ENCODE measurements at places on chromosomes 16 and 17.

DNA sequence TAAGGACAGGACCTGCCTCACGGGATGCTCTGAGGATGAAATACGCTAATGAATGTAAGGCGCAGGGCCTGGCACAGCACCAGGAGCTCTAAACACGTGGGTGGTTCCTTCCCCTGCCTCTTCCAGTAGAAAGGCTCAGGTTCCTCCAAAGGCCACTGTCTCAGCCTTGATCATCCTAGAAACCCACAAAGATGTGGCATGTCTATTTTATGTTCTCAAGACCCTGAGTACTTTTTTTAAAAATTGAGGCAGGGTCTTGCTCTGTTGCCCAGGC is 17.0 kb upstream of the MEAK7 start:
- DNase-seq = no peak

DNA sequence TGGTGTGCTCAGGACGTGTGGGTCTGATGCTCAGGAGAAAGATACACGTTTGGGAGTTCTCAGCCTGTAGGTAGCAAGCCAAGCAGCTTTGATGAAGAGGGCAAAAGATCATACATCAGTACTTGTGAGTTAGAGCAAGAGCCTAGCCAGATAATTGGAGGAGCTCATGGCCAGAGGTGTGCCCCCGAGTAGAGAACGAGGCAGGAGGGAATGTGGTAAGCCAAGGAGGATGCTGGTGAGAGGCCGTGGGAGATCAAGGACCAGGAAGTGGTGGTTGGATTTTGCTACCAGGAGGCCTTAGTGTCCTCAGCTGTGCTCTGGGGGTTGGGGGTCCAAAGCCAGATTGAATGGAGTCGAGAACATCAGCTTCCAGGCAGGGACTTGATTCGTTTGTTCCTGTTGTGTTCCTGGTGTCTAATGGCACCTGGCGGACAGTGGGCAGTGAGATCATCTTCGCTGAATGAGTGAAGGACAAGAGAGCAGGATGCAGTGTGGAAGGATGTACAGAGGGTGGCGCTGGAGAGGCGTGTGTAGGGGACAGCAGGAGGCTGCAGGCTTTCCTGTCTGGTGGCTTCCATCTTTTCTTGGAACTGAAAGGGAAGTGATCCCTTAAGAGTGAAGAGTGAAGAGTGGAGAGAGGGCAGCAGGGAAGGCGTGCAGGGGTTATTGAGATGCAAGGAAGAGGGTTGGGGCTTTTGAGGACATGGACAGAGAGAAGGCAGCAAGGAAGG is 11.6 kb downstream of the FBXL19 start:
- no peak for DNase-seq

DNA sequence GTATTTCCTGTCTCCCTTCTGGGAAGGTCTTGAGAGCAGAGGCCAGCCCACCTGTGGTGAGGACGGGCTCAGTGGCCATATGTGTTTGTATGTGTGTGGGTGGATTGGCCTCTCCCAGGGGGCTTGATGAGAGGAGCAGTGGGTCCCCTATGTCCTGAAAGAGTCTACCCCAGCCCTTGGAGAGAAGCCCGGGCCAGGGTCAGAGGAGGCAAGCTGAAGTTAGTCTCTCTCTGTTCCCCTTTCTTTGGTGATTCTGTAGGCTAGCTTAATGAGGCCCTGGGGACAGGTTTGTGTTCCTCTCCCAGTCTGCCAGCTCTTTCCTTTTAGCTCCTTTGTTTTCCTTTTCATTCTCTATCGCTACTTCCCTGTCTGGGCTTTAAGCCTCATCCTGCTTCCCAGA is 23.8 kb upstream of the NFATC3 start:
- no peak for DNase-seq

- DNase-seq = no peak
These were observed 154.0 kb downstream of the LGALS9B start for GRCh38 chr17:20313306-20313705.

GRCh38 chr17:58403311-58403710 is 14.0 kb downstream of the RNF43 start:
- no peak for DNase-seq

DNA sequence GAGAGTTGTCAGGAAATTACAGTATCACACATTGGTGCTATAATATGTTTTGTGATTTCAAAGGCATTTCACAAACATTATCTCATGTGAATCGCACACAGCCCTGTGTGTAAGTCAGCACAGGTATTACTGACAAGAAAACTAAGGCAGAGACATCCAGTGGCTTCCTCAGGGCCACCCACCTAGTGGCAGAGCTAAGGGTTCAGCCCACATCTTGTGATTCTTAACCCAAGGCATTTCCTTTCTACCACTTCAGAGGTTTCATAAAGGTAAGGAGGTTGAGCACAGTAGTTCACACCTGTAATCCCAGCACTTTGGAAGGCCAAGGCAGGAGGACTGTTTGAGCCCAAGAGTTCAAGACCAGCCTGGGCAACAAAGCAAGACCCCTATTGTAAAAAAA is 58.2 kb downstream of the STX8 start:
- DNase-seq = no peak

- peak; percentile 92 for DNase-seq
These were observed at the start of gene CAVIN1 for GRCh38 chr17:42422958-42423712. CAVIN1 (minus strand) TSS chr17:42423256; CDS start chr17:42423097, 159 bp downstream.

DNA sequence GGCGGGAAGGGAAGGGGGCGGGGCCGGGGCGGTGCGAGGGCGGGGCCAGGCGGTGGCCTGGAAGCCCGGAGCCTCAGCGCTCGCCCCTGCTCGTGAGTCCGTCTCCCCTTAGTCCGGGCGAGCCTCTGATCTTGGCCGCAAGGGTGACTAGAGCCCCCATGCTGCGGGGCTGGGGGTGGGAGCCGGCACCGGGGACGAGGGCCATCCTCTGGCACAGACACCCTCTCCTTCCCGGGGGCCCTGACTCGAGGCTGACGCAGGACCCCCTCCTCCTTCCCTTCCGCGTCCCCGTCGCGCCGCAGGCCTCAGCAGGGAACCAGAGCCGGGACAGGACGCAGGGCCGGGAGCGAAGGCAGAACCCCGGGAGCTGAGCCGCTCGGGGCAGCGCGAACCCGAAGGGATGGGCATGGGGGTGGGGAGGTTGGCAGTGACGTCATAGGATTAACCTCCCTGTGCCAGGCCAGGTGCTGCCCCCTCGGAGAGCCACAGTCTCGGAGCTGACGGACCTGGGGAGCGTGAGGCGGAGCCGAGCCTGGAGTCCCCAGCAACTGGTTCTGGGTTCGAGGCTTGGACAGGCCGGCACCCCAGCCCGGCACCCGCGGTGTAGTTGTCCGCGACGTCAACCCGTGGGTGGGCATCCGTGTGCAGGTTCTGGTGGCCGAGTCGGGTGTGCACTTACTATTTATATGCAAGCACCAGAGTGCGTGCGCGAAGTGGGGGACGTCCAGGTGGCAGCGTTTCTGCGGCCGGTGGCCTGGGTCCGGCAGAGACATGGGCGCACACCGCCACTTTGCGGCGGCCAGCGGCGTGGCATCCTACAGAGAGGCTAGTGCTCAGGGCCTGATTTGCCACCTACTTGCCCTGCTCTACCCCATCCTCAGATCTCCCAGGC is 503 bp upstream of the PLCD3 start:
- DNase-seq = no peak

GRCh38 chr16:75095204-75095621 is 21.4 kb downstream of the LDHD start:
- no peak for DNase-seq

GRCh38 chr17:6457688-6458459 is 13.6 kb downstream of the PIMREG start:
- no peak for DNase-seq

GRCh38 chr16:56673921-56674320 is 4.3 kb downstream of the MT1H start:
- no peak for DNase-seq

DNA sequence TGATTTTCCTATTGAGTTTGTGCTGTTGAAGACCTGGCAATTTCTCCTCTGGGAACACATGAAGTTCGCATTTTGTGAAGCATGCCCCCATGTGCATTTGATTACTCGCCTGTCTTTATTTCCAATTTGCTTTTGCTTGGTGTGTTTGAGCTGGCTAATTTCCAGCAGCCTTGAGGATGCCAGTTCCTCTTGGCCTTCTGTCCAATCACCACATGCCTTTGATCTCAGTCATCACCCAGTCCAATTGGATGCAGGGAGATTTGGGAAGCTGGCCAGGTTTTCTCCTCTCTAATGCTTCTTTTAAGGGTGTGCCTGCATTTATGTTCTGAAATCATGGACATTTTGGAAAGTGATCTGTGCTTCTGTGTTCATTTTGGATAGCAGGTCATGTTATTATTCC is 3.8 kb upstream of the TMEM100 start:
- peak; percentile 82 for DNase-seq

DNA sequence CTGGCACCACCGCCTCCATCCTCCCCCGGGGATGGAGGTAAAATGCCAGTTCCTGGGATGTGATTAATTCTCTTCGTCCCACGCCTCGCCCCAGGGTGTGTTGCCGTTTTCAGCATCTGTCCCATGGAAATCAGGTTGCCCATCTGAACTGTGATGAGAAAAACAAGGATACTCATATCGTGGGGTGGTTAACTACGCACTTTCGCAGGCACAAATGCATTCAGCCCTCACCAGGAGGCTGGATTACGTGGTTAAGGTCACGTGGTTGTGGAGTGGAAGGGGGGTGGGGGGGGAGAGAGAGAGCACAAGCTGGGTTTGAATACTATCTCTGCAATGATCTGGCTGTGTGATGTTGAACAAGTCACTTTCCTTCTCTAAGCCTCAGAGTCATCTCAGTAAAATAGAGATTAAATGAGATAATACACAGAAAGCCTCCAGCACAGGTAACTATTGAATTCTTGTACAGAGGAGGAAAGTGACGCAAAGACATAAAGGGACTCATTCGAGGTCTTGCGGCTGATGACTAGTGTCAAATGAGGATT is 74.7 kb downstream of the BMERB1 start:
- DNase-seq = no peak

- no peak for DNase-seq
These were observed 16.9 kb upstream of the GLG1 start for GRCh38 chr16:74623839-74624235.

- no peak for DNase-seq
These were observed 74.3 kb upstream of the CES5A start for GRCh38 chr16:55949518-55949917.

- DNase-seq = no peak
These were observed 73.3 kb downstream of the PLCG2 start for GRCh38 chr16:81852347-81852746.

GRCh38 chr17:77419547-77420094 is 278.9 kb downstream of the SEC14L1 start:
- DNase-seq = no peak

GRCh38 chr16:80689487-80689886 is 114.9 kb downstream of the CDYL2 start:
- DNase-seq = no peak

DNA sequence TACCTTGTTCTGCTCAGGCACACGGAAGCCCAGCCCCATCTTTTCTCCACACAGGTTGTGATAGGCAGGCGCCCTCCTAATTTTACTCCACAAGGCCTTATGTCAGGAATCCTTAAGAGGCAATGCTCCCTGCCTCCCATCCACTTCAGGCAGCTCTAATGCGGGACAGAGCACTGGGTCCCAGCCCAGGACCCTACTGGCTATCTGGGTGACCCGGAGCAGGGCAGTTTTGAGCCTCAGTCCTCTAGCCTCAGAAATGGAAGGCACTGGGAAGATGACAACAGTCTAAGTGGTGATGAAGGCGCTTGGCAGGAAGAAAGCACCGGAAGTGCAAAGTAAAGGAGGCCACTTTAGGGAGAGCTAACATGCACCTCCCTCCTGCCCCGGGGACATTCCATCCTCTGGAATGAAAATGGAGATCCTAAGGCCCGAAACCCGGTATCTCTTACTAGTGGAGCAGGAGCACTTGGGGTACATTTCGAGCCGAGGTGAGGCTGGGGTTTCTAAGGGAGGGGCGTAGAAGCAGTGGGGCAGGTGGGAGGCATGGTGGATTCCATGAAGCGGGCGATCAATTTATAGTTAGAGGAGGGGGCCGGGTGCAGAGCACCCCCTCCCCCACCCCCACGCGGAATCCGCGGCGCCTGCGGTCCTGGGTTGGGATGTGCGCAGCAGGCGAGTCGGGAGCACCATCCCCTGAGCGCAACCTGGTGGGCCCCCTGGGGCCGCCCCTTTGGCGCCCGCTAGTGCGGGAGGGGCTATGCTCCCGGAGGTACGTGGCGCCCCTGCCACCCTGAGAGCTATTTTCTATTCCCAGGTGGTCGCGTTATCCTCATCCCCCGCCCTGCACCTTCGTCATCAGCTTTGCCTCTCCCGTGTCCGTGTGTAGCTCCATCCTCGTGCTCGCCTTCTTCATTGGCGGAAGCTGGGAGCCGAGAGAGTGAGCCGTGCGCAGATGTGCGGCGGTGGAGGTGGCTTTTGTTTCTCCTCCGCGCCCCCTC is 4.9 kb downstream of the MT1F start:
- DNase-seq = no peak

DNA sequence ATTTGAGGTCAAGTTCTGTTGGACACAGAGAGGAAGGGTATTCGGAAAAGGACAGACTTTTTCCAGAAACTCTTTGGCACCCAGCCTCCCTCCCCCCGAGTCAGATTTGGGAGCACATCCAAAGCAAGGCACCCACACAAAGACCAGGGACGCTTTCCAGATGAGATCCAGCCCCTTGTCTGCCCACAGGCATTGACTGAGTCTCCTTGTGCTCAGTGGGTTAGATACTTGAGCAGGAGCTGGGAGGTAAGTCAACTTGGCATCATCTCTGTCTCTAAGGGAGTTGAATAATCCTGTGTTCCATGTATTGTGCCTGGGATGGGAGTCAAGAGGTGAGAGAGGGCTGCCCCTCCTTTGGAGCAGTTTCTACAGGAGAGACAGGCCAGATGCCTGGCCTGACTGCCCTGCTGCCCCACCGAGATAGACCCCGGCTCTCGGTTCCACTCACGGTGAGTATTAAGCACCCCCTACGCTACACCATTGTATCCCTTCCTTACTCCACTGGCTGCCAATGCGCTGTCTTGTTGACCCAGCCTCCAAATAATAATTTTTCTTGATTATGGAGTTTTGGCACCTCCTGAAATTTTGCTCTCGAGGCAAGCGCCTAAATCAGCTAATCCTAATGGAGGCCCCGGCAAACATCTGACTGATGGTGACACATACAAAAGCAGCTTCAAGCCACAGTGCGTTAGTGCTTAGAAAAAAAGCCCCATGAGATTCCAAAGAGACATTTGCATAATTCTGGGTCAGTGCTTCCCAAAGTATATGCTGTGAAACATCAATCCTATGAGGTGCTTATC is 29.6 kb upstream of the MAP3K14 start:
- no peak for DNase-seq

GRCh38 chr17:51091635-51092034 is 29.0 kb downstream of the SPAG9 start:
- no peak for DNase-seq

GRCh38 chr17:16987830-16988601 is 16.1 kb upstream of the TNFRSF13B start:
- peak; percentile 49 for DNase-seq

GRCh38 chr17:50196826-50197225 is 4.6 kb downstream of the COL1A1 start:
- DNase-seq = no peak

GRCh38 chr16:55330781-55331647 is 7.0 kb downstream of the IRX6 start:
- no peak for DNase-seq

GRCh38 chr17:58207451-58207850 is 11.6 kb downstream of the MKS1 start:
- DNase-seq = no peak
